ENCODE measurements at places on chromosomes 2 and 18.

DNA sequence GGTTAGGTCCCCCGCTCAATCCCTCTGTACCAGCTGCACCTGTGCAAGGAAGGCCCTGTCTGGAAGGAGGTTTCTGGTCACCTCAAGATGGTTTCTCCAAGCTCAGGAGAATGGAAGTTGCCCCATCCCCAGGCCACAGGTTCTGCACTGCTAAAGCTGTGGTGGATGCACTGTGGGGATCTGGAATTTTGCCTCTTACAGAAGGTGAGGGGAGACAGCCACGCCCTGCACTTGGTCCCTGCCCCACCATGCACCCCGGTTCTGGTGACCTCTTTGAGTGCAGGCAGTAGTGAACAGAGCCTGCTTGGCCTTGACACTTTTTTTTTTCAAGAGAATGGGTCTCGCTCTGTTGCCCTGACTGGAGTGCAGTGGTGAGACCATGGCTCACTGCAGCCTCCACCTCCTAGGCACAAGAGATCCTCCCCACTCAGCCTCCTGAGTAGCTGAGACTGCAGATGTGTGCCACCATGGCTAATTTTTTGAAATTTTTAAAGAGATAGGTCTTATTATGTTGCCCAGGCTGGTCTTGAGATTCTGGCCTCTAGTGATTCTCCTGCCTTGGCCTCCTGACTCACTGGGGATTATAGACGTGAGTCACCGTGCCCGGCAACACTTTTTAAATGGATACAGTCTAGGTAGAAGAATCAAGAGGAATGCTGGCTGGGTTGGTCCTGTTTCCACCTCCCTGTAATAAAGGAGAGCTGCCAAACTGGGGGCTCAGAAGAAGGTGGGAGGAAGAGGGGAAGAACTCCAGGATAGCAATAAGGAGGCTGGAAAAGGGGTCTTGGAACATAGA lies 5.8 kb upstream of the NT5DC4 start:
- DNase-seq: no peak

GRCh38 chr2:177568390-177568789 lies 175.8 kb downstream of the AGPS start:
- DNase-seq: no peak

- DNase-seq: no peak
Measured at GRCh38 chr2:38740851-38741731, 10.1 kb downstream of the SRSF7 start.

DNA sequence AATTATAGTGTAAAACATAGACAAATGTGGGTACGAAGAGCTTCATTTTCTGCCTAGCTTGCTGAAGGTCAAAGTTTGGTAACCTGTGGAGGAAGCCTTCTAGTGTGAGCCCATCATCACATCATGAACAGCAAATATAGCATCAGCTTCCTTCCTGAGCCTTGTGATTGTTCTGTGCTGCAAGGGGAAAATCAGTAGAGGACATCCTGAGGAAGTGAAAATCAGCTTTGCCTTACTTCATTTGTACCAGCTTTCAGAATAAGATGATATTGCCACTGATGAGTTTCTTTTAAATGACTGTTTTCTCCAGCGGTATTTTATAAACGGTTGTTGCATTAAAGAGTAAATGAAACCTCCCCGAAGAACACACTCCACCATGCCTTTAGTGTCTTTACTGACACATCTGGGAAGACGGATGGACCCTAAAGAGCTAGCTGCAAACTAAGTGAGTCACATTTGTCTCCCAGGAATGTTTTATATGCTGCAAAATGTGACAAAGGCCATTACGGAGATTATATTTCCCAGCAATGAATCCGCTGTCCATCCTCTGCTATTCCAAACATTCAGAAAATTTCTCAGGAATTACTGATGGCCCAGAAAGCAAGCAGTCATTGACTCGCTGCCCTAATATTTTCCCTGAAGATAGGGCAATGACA lies 1272.8 kb downstream of the SUCLG1 start:
- no peak for DNase-seq

- no peak for DNase-seq
Measured at GRCh38 chr2:176081837-176082524, 1.8 kb downstream of the EVX2 start.

- no peak for DNase-seq
Measured at GRCh38 chr2:43818761-43819160, 19.9 kb downstream of the ABCG5 start.

DNA sequence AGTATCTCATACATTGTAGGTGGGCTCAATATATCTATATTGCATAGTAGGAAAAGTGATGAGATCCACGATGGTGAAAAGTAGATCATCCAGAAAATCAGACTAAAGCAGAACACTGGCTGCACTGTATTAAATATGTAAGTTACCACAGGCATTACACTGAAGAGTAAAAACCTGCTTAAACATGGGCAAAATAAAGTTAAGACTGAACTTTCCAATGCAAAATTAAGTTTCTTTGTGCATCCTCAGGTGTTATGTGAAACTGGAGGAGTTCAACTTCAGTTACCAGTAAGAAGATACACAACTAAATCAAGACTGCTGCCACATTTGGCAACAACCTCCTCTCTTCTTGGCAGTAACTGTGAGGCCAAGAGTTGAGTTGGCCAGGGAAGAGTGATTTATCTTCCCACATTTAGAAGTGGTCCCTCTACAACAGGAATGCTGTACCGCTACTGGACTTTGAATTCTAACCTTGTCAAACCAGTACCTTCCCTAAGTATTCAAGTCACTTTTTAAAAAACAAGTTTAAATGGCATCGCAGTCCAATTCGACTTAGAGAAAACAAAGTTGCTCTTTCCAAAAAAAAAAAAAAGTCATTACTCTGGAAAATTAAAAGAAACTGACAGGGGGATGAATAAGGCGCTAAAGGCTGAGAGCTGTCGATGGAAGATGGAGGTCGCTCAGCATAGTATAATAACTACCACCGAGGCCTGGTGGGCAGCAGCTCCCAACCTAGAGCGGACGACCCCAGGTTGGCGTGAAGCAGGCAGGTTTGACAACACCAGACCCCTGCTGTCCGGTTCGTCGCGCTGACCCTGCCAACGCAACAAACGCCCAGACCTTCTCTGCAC lies 1.1 kb downstream of the MAP4K3 start:
- DNase-seq: no peak

GRCh38 chr2:165827016-165827920 lies 33.2 kb upstream of the GALNT3 start:
- no peak for DNase-seq
